HFFc6 (cell line): ENCODE measurements at places on chromosomes 11 and 22.

DNA sequence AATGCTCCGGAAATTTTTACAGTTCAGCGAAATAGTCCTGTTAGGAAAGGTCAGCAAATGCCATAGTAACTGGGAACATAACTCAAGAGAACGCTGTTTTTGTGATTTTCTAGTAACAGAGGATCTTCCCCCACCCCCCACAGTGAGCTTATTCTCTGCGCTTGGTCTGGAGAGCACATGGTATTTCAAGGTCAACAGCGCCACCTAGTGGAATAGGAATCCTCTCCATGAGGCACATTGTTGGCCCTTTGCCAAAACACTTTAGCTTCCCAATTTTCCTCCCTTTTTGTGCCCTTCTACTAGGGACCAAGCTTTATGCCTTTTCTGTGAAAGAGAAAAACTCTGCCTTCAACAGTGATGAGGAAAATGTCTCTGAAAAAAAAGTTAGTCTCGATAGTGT lies 13.2 kb upstream of the OR4C12 start:
- peak; percentile 43 for DNase-seq
- H3K27ac ChIP-seq: no peak overlapping the region
- no peak overlapping the region for H3K4me3 ChIP-seq
- no peaks in the 10 kb centered on the region for H3K27me3 ChIP-seq
- no peaks in the 10 kb centered on the region for H3K36me3 ChIP-seq

DNA sequence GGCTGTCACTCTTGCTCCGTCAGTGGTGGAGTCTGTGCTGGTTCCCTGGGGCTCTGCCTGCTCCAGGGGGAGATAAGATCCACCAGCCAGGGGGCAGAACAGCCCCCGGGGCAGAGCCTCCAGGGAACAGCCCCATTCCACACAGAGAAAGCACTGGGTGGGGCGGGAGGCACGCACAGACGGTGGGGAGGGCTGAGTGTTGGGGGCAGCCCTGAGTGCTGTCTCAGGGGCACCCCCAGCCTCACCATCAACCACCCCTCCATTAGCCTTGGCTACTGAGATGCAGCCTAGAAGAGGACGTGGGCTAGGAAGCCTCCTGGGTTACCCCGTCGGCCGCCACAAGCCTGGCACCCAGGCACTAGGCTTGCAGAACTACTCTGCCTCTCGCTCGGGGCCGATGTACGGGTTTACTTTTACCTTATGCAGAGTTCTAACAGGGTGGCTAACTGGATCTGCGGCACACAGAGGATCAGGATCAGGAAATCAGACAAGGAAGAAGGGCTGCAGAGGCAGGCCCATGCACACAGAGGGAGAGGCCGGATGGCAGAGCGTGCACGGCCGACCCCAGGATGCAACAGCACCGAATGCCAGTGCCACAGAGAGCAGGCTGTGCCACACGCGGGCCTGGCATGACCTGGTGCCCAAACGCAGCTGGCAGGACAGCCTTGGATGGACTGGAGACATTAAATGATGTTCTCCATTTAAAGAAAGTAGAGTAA lies 140.5 kb downstream of the CTTN start:
- H3K4me3 ChIP-seq: no peak overlapping the region
- peaks cover 23% of the 10 kb centered on the region for H3K36me3 ChIP-seq
- H3K4me1 ChIP-seq: no peaks in the 10 kb centered on the region
- no peak overlapping the region for H3K27ac ChIP-seq

- no peak overlapping the region for H3K4me3 ChIP-seq
- H3K36me3 ChIP-seq: no peaks in the 10 kb centered on the region
- H3K4me1 ChIP-seq: 0 out of 2 replicates have a peak, but pooled peaks cover 5% of the 10 kb centered on the region
- DNase-seq: no peak
- H3K27me3 ChIP-seq: peaks cover 26% of the 10 kb centered on the region
Observed at GRCh38 chr22:22802339-22802970, 85.2 kb upstream of the IGLL5 start.

- no peaks in the 10 kb centered on the region for H3K4me1 ChIP-seq
- H3K36me3 ChIP-seq: no peaks in the 10 kb centered on the region
- no peak for DNase-seq
Observed at GRCh38 chr11:6642957-6643356, 12.7 kb downstream of the DCHS1 start.

DNA sequence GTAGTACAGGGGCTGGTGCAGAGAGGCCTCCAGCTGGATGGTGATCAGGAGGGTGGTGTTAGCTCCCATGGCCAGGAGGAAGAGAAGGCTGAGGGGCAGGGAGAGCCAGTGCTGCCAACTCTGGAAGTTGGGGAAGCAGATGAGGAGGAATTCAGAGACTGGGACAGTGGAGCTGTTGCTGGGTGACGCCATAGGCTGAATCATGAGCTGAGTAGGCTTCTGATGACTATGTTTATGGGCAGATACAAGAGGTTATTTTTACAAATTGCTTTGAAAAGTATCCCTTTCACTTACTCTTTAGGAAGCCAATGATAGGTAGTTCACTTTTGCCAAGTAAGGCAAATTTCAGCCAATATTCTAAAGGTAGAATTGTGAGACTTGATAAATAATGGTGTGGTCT lies 3.1 kb downstream of the OR56A1 start:
- H3K4me3 ChIP-seq: no peak overlapping the region
- no peak overlapping the region for H3K27ac ChIP-seq
- no peaks in the 10 kb centered on the region for H3K27me3 ChIP-seq
- no peaks in the 10 kb centered on the region for H3K36me3 ChIP-seq
- no peak for DNase-seq

DNA sequence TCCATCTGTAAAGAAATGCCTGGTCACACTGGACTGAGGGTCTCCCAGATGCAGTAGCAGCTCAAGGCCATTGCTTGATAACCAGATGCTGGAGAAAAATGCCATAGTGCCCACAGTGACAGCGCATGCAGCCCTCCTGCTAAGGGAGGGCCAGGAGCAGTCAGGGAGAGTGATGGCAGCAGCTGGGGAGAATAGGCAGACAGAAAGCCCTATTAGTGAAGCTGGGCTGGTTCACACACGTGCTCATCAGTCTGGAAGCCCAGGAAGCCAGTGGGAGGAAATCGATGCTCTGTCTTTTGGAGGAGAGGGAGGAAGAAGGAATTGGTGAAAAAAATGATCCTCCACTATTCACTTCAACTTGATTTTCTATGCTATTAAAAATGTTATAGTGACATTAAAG lies 82.9 kb downstream of the OSBP2 start:
- no peak for DNase-seq
- H3K27me3 ChIP-seq: peaks cover 12% of the 10 kb centered on the region

DNA sequence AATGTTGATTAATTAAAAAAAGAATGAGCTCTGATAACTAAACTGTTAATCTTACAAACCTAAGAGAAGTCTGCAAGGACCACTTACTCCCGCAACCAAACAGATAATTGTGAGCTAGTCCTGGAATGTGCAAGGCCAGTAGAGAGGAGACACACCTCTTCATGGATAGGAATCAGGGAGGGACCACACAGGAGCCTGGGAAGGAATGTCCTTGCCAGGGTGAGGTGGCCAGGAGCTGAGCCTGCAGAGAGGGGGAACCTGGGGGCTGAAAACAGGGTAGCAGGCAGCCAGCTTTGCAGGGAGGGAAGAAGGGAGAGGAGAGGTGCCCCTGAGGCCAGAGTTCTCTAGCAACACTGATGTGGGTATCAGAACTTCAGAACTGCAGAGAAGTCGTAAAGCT lies 9.4 kb upstream of the NLRP10 start:
- H3K27me3 ChIP-seq: peaks cover 1% of the 10 kb centered on the region; the same call in 1 of the 2 replicates
- H3K27ac ChIP-seq: peak overlapping the region; percentile 82
- H3K4me1 ChIP-seq: peaks cover 72% of the 10 kb centered on the region
- peaks cover 10% of the 10 kb centered on the region; the same call in 1 of the 2 replicates for H3K36me3 ChIP-seq
- DNase-seq: no peak

DNA sequence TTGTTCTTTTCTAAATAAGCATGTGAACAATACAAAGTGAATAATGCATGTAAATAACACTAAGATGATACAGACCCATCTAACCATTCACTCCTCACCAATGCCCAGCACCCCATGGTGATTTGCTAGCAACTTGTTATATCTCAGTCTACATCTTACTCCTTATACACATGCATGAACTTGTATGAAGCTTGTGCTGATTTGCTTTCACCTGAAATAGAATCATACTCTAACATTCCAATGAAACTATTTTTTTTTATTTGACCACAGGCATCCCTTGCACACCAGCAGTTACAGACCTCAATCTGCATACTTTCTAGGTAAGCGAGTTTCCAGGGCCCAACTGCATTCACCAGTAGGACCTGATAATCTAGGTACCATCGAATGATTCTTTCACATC lies 873.6 kb downstream of the OPCML start:
- peaks cover 3% of the 10 kb centered on the region; the same call in 1 of the 2 replicates for H3K27me3 ChIP-seq
- no peak overlapping the region for H3K27ac ChIP-seq
- H3K4me3 ChIP-seq: no peak overlapping the region
- no peaks in the 10 kb centered on the region for H3K36me3 ChIP-seq

DNA sequence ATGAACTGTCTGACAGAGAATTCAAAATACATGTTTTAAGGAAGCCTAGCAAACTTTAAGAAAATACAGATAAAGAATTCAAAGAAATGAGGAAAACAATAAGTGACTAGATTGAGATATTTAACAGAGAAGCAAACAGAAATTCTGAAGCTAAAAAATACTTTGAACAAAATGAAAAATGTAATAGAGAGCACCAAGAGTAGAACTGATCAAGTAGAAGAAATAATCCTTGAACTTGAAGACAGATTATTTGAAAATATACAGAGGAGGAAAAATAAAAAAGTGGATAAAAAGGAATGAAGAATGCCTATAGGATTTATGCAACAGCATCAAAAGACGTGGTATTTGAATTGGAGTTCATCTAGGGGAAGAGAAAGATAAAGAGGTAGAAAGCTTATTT lies 101.9 kb upstream of the OR4B1 start:
- no peaks in the 10 kb centered on the region; the same call in 1 of the 2 replicates for H3K27me3 ChIP-seq
- H3K4me1 ChIP-seq: peaks cover 5% of the 10 kb centered on the region
- peaks cover 11% of the 10 kb centered on the region for H3K36me3 ChIP-seq
- H3K27ac ChIP-seq: no peak overlapping the region

GRCh38 chr11:61453695-61454094 lies 23.8 kb downstream of the SDHAF2 start:
- no peaks in the 10 kb centered on the region for H3K4me1 ChIP-seq
- DNase-seq: no peak
- H3K4me3 ChIP-seq: no peak overlapping the region
- H3K36me3 ChIP-seq: peaks cover 15% of the 10 kb centered on the region; the same call in 1 of the 2 replicates
- no peak overlapping the region for H3K27ac ChIP-seq

DNA sequence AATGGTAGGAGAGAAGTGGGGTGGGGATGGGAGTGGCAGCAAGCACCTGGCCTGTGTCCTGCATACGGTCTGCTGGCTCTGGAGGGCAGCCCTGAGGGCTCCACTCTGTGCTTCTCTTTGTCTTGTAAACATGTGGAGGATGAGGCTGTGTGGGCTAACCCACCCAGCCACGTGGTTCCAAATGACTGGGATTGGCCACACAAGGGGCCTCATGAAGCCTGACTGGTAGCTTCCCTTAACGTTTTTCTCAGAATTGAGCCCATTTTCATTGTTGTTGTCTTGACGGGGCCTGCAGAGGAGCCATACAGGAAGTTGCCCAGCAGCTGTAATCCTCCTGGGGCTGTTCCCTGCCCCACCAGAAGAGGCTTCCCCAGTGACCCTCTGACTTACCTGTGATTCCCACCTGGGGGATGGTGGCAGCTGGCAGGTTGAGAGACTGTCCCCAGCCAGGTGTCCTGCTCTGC lies 18.0 kb downstream of the DERL3 start:
- no peaks in the 10 kb centered on the region; the same call in 1 of the 2 replicates for H3K27me3 ChIP-seq
- no peak overlapping the region for H3K27ac ChIP-seq
- no peak overlapping the region for H3K4me3 ChIP-seq
- H3K36me3 ChIP-seq: peaks cover 35% of the 10 kb centered on the region

- no peak overlapping the region for H3K4me3 ChIP-seq
- H3K27me3 ChIP-seq: no peaks in the 10 kb centered on the region
- no peak for DNase-seq
- no peaks in the 10 kb centered on the region for H3K4me1 ChIP-seq
- no peak overlapping the region for H3K27ac ChIP-seq
- H3K36me3 ChIP-seq: peaks cover 13% of the 10 kb centered on the region
Observed at GRCh38 chr22:48760481-48761390, 1066.9 kb downstream of the BRD1 start.

DNA sequence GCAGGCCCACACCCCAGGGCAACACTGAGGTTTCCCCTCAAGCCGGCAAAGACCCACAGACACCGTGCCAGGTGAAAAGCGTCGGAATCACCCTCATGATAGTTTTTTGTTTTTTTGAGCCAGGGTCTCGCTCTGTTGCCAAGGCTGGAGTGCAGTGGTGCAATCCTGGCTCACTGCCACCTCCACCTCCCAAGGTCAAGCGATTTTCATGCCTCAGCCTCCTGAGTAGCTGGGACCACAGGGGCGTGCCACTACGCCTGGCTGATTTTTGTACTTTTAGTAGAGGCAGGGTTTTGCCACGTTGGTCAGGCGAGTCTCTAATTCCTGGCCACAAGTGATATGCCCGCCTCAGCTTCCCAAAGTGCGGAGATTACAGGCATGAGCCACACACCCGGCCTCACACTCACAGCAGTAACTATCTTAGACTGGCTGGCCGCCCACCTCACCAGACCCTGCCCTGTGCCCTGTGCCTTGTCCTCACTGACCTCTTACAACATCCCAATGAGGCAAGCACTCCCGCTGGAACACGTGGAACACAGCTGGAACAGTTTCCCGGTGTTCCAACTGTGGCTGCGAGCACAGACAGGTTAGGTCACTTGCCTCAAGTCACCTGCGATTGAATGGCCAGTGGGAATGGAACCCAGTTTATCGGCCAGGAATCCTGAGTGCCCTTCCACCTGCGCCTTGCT lies 21.1 kb downstream of the LRRC10B start:
- H3K27ac ChIP-seq: no peak overlapping the region
- no peak for DNase-seq
- peaks cover 56% of the 10 kb centered on the region for H3K27me3 ChIP-seq
- no peaks in the 10 kb centered on the region for H3K4me1 ChIP-seq
- no peaks in the 10 kb centered on the region for H3K36me3 ChIP-seq

DNA sequence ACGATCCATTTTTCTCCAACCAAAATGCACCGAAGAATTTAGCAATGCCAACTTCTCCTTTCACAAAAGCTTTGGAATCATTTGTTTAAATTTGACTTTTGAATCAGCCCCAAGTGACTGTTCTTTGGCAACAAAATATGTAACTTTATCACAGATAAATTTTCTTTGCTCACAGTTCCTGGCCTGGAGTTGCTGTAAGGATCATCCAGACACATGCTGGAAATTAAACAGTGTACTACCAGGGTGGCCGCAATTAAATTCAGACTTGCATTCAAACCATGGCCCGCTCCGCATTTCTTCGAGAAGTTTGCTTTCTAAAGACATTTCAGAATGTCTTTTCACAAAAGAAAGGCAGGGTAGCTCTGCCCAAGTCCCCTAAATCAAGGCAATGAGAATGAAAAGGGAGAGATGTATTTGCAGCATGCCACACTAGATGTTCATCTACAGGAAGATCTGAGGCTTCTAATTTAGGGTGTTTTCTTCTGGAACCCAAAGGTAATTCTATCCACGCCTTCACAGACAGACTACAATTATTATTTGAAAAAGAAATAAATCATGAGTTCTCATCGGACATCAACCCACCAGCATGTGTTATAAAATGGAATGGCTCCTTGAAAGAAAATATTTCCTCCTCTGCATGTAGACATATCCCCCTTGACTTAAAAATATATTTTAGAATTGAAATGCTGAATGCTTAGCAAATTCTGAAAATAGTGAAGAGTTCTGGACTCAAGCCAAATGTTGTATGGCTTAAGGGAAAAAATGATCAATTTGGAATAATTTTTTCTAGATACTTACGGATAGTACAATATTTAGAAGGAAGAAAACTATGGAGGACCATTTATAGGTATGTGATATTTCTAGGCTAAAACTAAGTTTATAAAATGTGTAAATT lies 189.7 kb upstream of the BLID start:
- DNase-seq: no peak
- no peak overlapping the region for H3K4me3 ChIP-seq
- H3K27ac ChIP-seq: no peak overlapping the region
- no peaks in the 10 kb centered on the region for H3K4me1 ChIP-seq
- no peaks in the 10 kb centered on the region for H3K36me3 ChIP-seq
